SJCRH30 (cell line): ENCODE measurements at places on chromosomes 6 and 20. TPM values are rescaled to one million over a fixed set of nuclear protein-coding genes. Genes with fewer than 3 reads are reported as not detected.

- H3K27ac ChIP-seq, result no peak overlapping the region
- 0 out of 2 replicates have a peak, but pooled peaks cover 4% of the 10 kb centered on the region for H3K27me3 ChIP-seq
- no peaks in the 10 kb centered on the region for H3K36me3 ChIP-seq
These were observed 64.9 kb downstream of the DLL1 start for GRCh38 chr6:170225852-170226417.

DNA sequence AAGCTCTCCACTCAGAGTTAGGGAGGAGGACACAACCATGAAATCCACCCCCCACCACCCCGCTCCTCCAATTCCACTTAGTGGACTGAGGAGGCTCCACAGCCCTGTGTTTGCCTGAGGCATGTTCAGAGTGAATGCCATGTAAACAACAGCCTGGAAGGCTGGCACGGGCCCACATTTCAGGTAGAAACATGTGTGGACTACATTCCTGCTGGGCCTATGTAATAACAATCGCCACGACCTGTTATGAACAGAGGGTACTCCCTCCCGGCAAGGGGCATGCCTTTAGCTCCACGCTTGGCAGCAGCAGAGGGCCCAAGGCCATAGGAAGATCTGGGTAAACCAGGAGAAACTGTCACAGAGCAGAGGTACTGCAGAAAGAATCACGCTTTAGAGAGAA lies 65.5 kb downstream of the ISM1 start:
- H3K27ac ChIP-seq, result no peak overlapping the region
- no peaks in the 10 kb centered on the region for H3K36me3 ChIP-seq
- H3K27me3 ChIP-seq, result peaks cover under 1% of the 10 kb centered on the region; the same call in 1 of the 2 replicates
- peaks cover 8% of the 10 kb centered on the region; the same call in 1 of the 2 replicates for H3K4me1 ChIP-seq
- H3K4me3 ChIP-seq, result no peak overlapping the region
- DNase-seq, result no peak

GRCh38 chr6:9233226-9233625 lies 797.9 kb upstream of the SLC35B3 start:
- no peak overlapping the region for H3K4me3 ChIP-seq
- DNase-seq, result no peak
- no peaks in the 10 kb centered on the region for H3K4me1 ChIP-seq
- no peaks in the 10 kb centered on the region for H3K36me3 ChIP-seq
- no peaks in the 10 kb centered on the region for H3K27me3 ChIP-seq
- H3K27ac ChIP-seq, result no peak overlapping the region

DNA sequence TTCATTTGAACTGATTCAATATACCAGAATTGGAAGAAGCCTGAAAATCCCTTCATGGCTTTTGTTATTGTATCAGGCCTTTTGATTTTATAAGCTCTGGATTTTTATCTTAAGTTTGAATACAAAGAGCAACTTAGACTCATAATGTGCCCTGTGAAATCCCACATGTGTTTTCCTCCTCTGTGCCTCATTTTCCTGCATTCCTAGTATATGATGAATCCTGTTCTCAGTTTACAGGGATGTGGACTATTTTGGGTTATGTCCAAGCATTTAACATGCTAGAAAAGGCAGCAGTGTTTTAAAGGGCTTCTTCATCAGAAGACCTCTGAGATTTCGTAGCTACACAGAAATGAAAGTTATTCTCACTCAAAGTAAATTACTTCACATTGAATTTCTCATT lies 455.0 kb downstream of the RFPL4B start:
- H3K27me3 ChIP-seq, result no peaks in the 10 kb centered on the region
- DNase-seq, result peak; percentile 88
- peaks cover 31% of the 10 kb centered on the region for H3K4me1 ChIP-seq
- peak overlapping the region; percentile 92 for H3K27ac ChIP-seq

GRCh38 chr20:58179432-58180099 lies 48.9 kb downstream of the ANKRD60 start:
- peak overlapping the region; percentile 47 for H3K4me3 ChIP-seq
- no peaks in the 10 kb centered on the region for H3K27me3 ChIP-seq
- peak overlapping the region; percentile 49 for H3K27ac ChIP-seq
- H3K36me3 ChIP-seq, result no peaks in the 10 kb centered on the region

- peak; percentile 51 for DNase-seq
- H3K27ac ChIP-seq, result no peak overlapping the region
- H3K4me1 ChIP-seq, result no peaks in the 10 kb centered on the region
- H3K27me3 ChIP-seq, result peaks cover 71% of the 10 kb centered on the region
These were observed 291.8 kb downstream of the BMP7 start for GRCh38 chr20:56974499-56975250.

DNA sequence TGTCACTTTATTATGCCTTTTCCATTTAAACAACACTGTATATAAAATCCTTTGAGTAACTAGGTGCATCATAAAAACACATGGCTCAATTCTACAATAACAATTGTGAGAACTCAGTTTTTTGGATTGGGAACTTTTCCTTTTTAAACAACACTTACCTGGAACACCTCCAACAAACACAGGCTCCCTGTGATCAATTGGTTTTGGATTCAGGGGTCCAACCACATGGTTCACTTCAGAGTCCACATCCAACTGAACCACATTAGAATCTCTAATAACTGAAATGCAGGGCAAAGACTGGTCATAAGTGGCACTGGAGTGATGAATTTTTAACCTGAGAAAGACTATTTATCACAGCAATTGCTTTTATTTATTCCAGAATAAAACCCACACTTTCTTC lies 26.5 kb downstream of the FAM229B start:
- no peaks in the 10 kb centered on the region for H3K27me3 ChIP-seq
- no peak for DNase-seq

DNA sequence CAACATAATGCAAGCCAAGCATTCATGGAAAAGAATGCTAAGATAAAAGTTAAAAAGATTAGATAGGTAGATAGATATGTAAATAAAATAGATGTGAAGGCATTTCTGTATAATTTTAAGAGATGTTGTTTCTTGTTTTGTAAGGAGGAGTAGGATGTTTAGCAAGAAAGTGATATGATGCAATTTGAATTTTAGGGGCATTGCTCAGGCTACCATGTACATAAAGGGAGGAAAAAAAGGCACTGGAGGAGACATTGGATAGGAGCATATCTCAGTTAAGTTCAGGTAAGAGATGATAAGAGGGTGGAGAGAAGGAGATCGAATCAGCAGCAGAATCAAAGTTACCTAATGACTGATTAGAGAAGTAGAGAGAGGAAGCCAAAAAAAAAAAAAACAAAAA lies 194.7 kb downstream of the TENT5A start:
- peaks cover 21% of the 10 kb centered on the region for H3K4me1 ChIP-seq
- H3K27ac ChIP-seq, result no peak overlapping the region
- no peak overlapping the region for H3K4me3 ChIP-seq
- no peaks in the 10 kb centered on the region for H3K27me3 ChIP-seq

The CD40 gene
- total RNA-seq, result 0.10 and 0.12 TPM in 2 replicates

The APOM gene
- total RNA-seq, result 1.8 and 2.0 TPM in 2 replicates
